ENCODE measurements at places on chromosomes 7 and 10.
A peak's percentile ranks its signal among the peaks of the same experiment; 100 is the strongest.

- no peak for DNase-seq
Observed at GRCh38 chr7:28434510-28434909, 22.2 kb downstream of the CREB5 start.

DNA sequence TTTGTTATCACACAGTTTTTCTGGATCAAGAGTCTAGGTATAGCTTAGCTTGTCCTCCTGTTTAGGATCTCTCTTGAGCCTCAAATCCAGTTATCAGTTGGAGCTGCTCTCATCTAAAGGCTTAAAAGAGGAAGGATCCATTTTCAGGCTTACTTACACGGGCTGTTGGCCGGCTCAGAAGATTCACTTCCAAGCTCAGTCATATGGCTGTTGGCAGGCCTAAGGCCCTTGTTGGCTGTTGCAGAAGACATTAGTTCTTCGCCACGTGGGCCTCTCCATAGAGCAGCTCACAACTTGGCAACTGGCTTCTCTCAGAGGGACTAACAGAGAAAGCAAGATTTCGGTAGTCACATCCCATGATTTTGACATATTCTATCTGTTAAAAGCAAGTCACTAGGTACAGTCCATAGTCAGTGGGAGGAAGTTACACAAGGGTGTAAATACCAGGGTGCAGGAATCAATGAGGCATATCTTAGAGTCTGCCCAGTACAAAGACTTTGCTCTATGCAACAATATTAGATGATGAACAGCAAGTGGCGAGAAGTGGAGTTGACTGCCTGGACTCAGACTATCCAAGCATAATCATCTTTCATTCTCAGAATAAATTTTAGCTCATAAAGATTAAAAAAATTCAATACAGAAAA lies 280.1 kb upstream of the MBL2 start:
- DNase-seq = no peak

GRCh38 chr10:117539903-117540639 lies 2.5 kb upstream of the EMX2 start:
- DNase-seq = no peak

- no peak for DNase-seq
Observed at GRCh38 chr10:124998624-124999291, 56.8 kb downstream of the ZRANB1 start.

DNA sequence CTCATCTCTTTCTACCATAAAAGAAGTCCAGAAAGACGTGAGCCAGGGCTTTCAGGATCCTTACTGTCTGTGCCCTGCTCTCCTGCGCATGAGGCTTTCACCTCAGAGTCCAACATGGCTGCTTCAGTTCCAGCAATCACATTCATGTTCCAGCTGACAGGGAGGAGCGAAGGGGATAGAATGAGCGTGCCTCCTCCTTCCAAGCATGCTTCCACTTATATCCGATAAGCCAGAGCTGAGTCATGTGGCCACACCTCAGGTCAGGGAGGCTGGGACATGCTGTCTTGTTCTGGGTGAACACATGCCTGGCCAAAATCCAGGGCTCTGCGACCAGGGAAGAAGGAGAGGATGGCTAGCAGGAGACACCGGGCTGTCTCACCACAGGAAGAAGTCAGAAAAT lies 248.2 kb downstream of the SKAP2 start:
- no peak for DNase-seq

GRCh38 chr7:7639847-7640220 lies 718 bp upstream of the UMAD1 start:
- peak; percentile 37 for DNase-seq
